A549 treated with ZK216348 at 1 μM for 4 hours (cell line): ENCODE measurements at places on chromosomes 2 and 18. TPM values are rescaled to one million over a fixed set of nuclear protein-coding genes. Genes with fewer than 3 reads are reported as not detected.

Gene OTOS
- total RNA-seq = not detected in 5 replicates

Gene CDH20
- not detected in 5 replicates for total RNA-seq

Gene IL36A
- total RNA-seq = not detected in 5 replicates

Gene VAMP5
- 0.31 TPM in 1 of 5 replicates, not detected in the others for total RNA-seq

Gene LRATD1
- 0.07 TPM in 1 of 5 replicates, not detected in the others for total RNA-seq

Gene REG1B
- total RNA-seq = not detected in 5 replicates

Gene MC5R
- total RNA-seq = not detected in 5 replicates

Gene CTAGE1
- not detected in 5 replicates for total RNA-seq

Gene SCRN3
- 11.6 to 20.1 TPM (median 15.3 TPM) in 5 replicates for total RNA-seq

Gene SFTPB
- total RNA-seq = 0.11 to 0.14 TPM in 2 of 5 replicates, not detected in the others

Gene TMEM17
- total RNA-seq = 3.9 to 6.1 TPM (median 5.4 TPM) in 5 replicates

Gene IMMT
- 103 to 122 TPM (median 112 TPM) in 5 replicates for total RNA-seq

Gene ICOS
- not detected in 5 replicates for total RNA-seq

Gene SLC5A7
- total RNA-seq = not detected in 5 replicates

Gene TRMT61B
- total RNA-seq = 11.9 to 16.4 TPM (median 15.5 TPM) in 5 replicates

Gene CAPN14
- 0.06 to 0.07 TPM in 2 of 5 replicates, not detected in the others for total RNA-seq

Gene ETAA1
- total RNA-seq = 5.2 to 12.1 TPM (median 9.1 TPM) in 5 replicates

Gene REL
- 1.0 to 3.6 TPM (median 2.3 TPM) in 5 replicates for total RNA-seq

Gene GRB14
- total RNA-seq = 4.6 to 7.4 TPM (median 5.2 TPM) in 5 replicates

Gene IGFBP2
- total RNA-seq = 57.5 to 90.1 TPM (median 86.0 TPM) in 5 replicates

Gene LRRTM1
- total RNA-seq = not detected in 5 replicates

Gene RAX
- not detected in 5 replicates for total RNA-seq

Gene LRRC30
- total RNA-seq = not detected in 5 replicates

Gene PRKAG3
- not detected in 5 replicates for total RNA-seq

Gene AQP12B
- total RNA-seq = not detected in 5 replicates

Gene CXCR2
- not detected in 5 replicates for total RNA-seq

Gene ARHGEF33
- total RNA-seq = 0.02 to 0.04 TPM in 2 of 5 replicates, not detected in the others

Gene GKN1
- total RNA-seq = 0.32 to 1.1 TPM (median 0.74 TPM) in 5 replicates

Gene PRSS56
- total RNA-seq = 0.08 to 0.31 TPM (median 0.20 TPM) in 4 of 5 replicates, not detected in the other

Gene VWC2L
- not detected in 5 replicates for total RNA-seq

Gene KHK
- 7.5 to 10.4 TPM (median 9.1 TPM) in 5 replicates for total RNA-seq

Gene MC4R
- total RNA-seq = not detected in 5 replicates

Gene SPATA3
- total RNA-seq = not detected in 5 replicates

Gene LOXHD1
- total RNA-seq = not detected in 5 replicates

Gene GREB1L
- 1.6 to 4.5 TPM (median 3.2 TPM) in 5 replicates for total RNA-seq

Gene ACKR3
- total RNA-seq = 12.0 to 26.8 TPM (median 19.4 TPM) in 5 replicates

Gene NT5DC4
- not detected in 5 replicates for total RNA-seq

Gene POTEC
- not detected in 5 replicates for total RNA-seq

Gene SCYGR4
- total RNA-seq = not detected in 5 replicates

Gene IL1RL2
- total RNA-seq = not detected in 5 replicates

Gene SERPINB10
- not detected in 5 replicates for total RNA-seq

Gene EMILIN2
- total RNA-seq = 8.6 to 14.7 TPM (median 14.1 TPM) in 5 replicates

Gene MERTK
- 1.5 to 1.9 TPM (median 1.7 TPM) in 5 replicates for total RNA-seq

Gene GALNT1
- total RNA-seq = 53.3 to 79.4 TPM (median 63.0 TPM) in 5 replicates

Gene SLC9A2
- total RNA-seq = 2.5 to 3.6 TPM (median 3.0 TPM) in 5 replicates

Gene LYG2
- total RNA-seq = not detected in 5 replicates

Gene GALNT14
- total RNA-seq = 37.1 to 50.5 TPM (median 47.5 TPM) in 5 replicates

Gene LINC00305
- not detected in 5 replicates for total RNA-seq

Gene GPR17
- 0.19 TPM in 1 of 5 replicates, not detected in the others for total RNA-seq

Gene PREPL
- 16.2 to 25.5 TPM (median 23.6 TPM) in 5 replicates for total RNA-seq

Gene ZNF2
- total RNA-seq = 2.4 to 3.8 TPM (median 3.5 TPM) in 5 replicates

Gene REG3G
- not detected in 5 replicates for total RNA-seq

Gene ARPC2
- total RNA-seq = 283 to 316 TPM (median 302 TPM) in 5 replicates

Gene C1GALT1C1L
- 1.6 to 2.8 TPM (median 1.9 TPM) in 5 replicates for total RNA-seq

Gene DSC1
- not detected in 5 replicates for total RNA-seq

Gene NR4A2
- 1.4 to 3.8 TPM (median 2.1 TPM) in 5 replicates for total RNA-seq
